ENCODE measurements at places on chromosomes 4 and X. TPM values are rescaled to one million over a fixed set of nuclear protein-coding genes. Genes with fewer than 3 reads are reported as not detected.

DNA sequence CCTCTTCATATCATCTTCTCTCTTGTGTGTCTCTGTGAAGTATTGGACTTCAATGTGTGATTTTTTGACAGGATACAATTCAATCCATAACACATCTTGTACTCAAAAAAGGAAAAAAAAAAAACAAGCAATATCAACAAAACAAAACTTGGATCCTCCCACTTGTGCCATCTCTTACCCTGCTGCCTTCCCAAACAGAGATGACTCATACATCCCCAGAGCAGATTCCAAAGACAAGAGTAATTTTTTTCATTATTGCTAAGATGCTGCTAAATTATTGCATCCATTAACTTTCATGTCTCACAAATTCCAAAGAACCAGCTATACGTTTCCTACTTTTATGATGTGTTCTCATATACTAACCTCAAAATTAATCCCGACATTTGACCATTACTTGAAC lies 479.2 kb downstream of the GBA3 start:
- H3K36me3 ChIP-seq = peaks cover 2% of the 10 kb centered on the region
- DNase-seq = no peak
- no peak overlapping the region for H3K27ac ChIP-seq
- H3K4me3 ChIP-seq = no peak overlapping the region
- H3K27me3 ChIP-seq = peaks cover 3% of the 10 kb centered on the region
- H3K4me1 ChIP-seq = no peaks in the 10 kb centered on the region

- H3K27me3 ChIP-seq = no peaks in the 10 kb centered on the region
- no peak for DNase-seq
- H3K36me3 ChIP-seq = no peaks in the 10 kb centered on the region
- H3K27ac ChIP-seq = no peak overlapping the region
Observed at GRCh38 chr4:137994853-137995252, 247.3 kb downstream of the SLC7A11 start.

DNA sequence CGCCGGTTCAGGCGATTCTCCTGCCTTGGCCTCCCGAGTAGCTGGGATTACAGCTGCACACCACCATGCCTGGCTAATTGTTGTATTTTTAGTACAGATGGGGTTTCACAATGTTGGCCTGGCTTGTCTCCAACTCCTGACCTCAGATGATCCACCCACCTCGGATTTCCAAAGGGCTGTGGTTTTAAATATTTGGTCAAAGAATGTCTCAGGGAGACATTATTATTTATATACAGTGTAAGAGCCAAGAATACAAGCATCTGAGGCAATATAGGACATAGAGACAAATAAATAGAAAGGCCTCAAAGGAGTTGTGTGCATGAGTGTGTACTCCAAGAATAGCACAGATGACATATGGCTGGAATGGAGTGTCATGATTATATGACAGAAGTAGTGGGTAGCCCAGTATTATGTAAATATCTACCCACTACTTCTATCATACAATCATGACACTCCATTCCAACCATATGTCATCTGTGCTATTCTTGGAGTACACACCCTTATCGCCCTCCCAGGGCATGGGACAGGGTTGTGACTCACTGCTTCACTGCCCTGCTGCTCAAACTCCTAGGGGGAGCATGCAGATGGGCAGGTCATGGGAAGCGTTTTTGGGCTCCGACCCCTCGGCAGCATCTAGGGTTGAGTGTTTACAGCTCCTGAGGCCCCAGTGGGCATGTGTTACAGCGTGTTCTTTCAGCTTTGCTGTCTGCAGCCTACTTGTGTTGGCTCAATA lies 1649.8 kb upstream of the PCDH10 start:
- H3K27ac ChIP-seq = no peak overlapping the region
- DNase-seq = no peak
- no peaks in the 10 kb centered on the region for H3K4me1 ChIP-seq
- H3K36me3 ChIP-seq = no peaks in the 10 kb centered on the region
- H3K4me3 ChIP-seq = no peak overlapping the region

The POU3F4 gene
- total RNA-seq = not detected

GRCh38 chr4:3873408-3874027 lies 107.3 kb downstream of the ADRA2C start:
- peaks cover 8% of the 10 kb centered on the region for H3K4me1 ChIP-seq
- DNase-seq = no peak
- no peak overlapping the region for H3K4me3 ChIP-seq
- peaks cover 2% of the 10 kb centered on the region for H3K36me3 ChIP-seq
- no peak overlapping the region for H3K27ac ChIP-seq

DNA sequence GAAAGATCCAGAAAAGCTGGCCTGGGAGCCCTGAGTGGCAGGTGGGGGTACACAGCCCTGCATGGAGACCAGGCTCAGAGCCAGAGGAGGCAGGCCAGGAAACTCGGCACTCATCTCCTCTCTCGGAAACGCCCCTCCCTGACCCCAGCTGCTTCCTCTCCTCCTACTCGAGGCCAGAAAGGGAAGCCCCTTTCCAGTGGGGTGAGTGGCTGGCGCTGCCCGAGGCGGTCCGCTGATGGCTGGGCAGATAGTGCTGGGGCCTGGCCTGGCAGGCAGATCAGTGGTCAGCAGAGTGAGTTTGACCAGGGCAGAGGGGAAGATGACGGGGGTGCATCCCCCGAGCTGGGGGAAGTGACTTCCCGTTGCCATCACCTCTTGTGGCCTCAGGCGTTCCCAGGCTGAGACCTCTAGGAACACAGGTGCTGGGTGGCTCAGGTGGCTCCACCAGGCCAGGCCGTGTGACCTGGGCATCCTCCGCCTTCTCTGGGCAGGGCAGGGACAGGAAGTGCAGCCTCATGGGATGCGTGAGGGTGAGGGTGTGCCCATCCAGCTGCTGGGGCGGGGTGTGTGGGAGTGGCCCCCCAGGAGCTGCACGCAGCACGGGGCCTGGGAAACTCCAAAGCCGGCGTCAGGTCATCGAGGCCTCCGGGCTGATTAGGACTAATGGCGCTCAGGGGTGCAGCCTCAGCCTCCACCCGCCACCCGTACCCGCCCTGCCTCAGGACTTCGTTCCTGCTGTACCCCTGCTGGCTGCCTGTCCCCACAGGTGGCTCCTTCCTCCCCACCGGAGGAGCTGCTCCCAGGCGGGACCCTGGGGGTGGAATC lies 5.7 kb downstream of the SH3BP2 start:
- peak overlapping the region; percentile 92 for H3K4me3 ChIP-seq
- peak; percentile 68 for DNase-seq
- no peaks in the 10 kb centered on the region for H3K36me3 ChIP-seq
- peak overlapping the region; percentile 63 for H3K27ac ChIP-seq
- no peaks in the 10 kb centered on the region for H3K27me3 ChIP-seq

The CT47B1 gene
- total RNA-seq = not detected

DNA sequence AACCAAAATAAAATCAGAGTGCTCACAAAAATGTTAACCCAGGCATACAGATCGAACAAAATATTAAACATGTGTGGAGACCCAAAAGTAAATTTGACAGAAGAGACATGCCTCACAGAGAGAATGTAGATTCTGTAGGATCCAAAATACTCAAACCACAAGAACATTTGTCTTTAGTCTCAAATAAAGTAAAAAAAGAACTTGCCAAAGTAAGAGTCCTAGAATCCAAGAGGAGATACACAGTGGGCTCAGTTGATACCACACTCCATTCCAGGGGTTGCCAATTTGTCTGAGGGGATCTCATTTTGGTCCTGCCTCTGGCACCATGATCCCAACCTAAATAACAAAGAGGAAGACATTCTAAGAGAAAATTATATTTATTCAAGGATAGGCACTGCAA lies 316.4 kb downstream of the GALNTL6 start:
- H3K4me3 ChIP-seq = no peak overlapping the region
- H3K4me1 ChIP-seq = no peaks in the 10 kb centered on the region
- no peak overlapping the region for H3K27ac ChIP-seq
- H3K36me3 ChIP-seq = no peaks in the 10 kb centered on the region

The HDAC8 gene
- total RNA-seq = 23.5 TPM

The PAGE1 gene
- not detected for total RNA-seq

DNA sequence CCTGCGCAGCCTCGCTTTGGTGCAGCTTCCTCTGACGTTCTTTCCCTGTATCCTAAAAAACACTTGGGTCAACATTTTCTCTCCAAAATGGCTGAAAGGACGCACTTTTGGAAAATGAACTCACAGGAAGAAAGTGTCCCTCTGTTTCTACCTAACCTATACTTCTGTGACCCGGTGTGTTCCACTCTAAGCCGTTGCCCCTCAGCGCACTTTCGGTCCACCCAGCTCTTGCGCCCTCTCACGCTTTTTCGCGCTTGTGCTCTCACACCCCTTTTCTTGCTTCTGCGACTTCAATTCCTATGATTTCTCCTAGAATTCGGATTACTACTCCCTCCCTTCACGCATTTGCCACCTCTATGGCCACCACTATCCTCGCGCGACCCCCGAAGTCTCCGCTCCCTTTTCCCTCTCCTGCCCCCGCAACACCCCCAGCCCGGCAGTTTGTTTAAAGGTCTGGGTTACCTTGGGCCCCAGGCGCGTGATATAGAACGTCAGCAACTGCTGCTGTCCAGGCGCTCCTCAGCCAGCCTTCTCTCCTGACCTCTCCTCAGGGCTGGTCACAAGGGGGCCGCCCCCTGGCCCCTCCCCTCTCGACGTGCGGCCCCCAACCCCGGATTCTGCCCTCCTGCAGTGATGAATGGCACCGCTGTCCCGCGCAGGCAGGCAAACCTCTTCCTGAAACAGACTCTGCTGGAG lies at the start of gene USP51:
Gene USP51 (minus strand): TSS at position 535 of the 696 bp plus-strand sequence. CDS start 909 bp downstream, outside the sequence.
- peak within 1 kb of the TSS; percentile 96 for H3K4me3 ChIP-seq
- peaks cover 2% of the 10 kb centered on the region for H3K36me3 ChIP-seq
- no peak for DNase-seq
- peaks cover 5% of the 10 kb centered on the region for H3K4me1 ChIP-seq
- peak within 1 kb of the TSS; percentile 88 for H3K27ac ChIP-seq

GRCh38 chr4:185534866-185535611 lies at the start of gene PDLIM3:
TSS of gene PDLIM3 (minus strand) at chr4:185535507. CDS start at chr4:185535434, 73 bp downstream.
- no peaks in the 10 kb centered on the region for H3K36me3 ChIP-seq
- H3K27ac ChIP-seq = no peak within 1 kb of the TSS
- peak; percentile 40 for DNase-seq
- H3K4me3 ChIP-seq = peak within 1 kb of the TSS; percentile 82

GRCh38 chrX:123818243-123818642 lies 41.6 kb upstream of the XIAP start:
- DNase-seq = no peak
- H3K36me3 ChIP-seq = no peaks in the 10 kb centered on the region
- H3K27ac ChIP-seq = no peak overlapping the region
- H3K4me1 ChIP-seq = no peaks in the 10 kb centered on the region
- H3K4me3 ChIP-seq = no peak overlapping the region

The NEIL3 gene
- total RNA-seq = 26.4 TPM

DNA sequence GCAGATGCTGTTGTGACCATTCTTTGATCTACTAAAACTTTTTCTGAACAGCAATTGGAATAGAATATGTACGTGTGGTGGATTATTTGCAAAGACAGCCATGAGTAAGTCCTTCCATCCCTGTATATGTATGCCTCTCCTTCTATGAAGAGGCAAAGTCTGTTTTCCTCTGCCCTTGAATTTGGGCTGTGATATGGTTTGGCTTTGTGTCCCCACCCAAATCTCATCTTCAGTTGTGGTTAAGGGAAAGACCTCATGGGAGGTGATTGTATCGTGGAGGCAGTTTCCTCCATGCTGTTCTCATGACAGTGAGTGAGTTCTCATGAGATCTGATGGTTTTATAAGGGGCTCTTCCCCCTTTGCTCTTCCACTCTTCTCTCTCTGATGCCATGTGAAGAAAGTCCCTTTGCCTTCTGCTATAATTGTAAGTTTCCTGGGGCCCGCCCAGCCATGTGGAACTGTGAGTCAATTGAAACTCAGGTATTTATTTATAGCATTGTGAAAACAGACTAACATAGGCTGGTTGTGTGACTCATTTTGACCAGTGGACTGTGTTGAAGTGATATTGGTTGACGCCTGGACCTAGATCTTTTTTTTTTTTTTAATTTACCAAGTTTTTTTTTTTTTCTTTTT lies 108.3 kb upstream of the CAMK2D start:
- peak overlapping the region; percentile 63 for H3K27ac ChIP-seq
- DNase-seq = peak; percentile 50
- H3K36me3 ChIP-seq = peaks cover 9% of the 10 kb centered on the region
- peak overlapping the region; percentile 31 for H3K4me3 ChIP-seq
- peaks cover 21% of the 10 kb centered on the region for H3K4me1 ChIP-seq
- H3K27me3 ChIP-seq = no peaks in the 10 kb centered on the region

The RHOXF1 gene
- total RNA-seq = 1.2 TPM

GRCh38 chrX:34578237-34578636 lies 78.8 kb downstream of the TMEM47 start:
- H3K36me3 ChIP-seq = no peaks in the 10 kb centered on the region
- no peak overlapping the region for H3K4me3 ChIP-seq
- no peaks in the 10 kb centered on the region for H3K27me3 ChIP-seq
- DNase-seq = no peak
- H3K27ac ChIP-seq = no peak overlapping the region

The ANXA3 gene
- total RNA-seq = 1.7 TPM

GRCh38 chr4:112063260-112063659 lies 82.0 kb upstream of the FAM241A start:
- no peak overlapping the region for H3K4me3 ChIP-seq
- H3K27ac ChIP-seq = no peak overlapping the region
- H3K27me3 ChIP-seq = peaks cover 13% of the 10 kb centered on the region
- no peak for DNase-seq
- no peaks in the 10 kb centered on the region for H3K36me3 ChIP-seq

- peaks cover 6% of the 10 kb centered on the region for H3K27me3 ChIP-seq
- no peak overlapping the region for H3K27ac ChIP-seq
- peaks cover 9% of the 10 kb centered on the region for H3K36me3 ChIP-seq
- no peak overlapping the region for H3K4me3 ChIP-seq
- H3K4me1 ChIP-seq = no peaks in the 10 kb centered on the region
Observed at GRCh38 chrX:44822601-44823000, 21.2 kb upstream of the DUSP21 start.

GRCh38 chrX:63250253-63250868 lies 100.8 kb downstream of the SPIN4 start:
- no peak overlapping the region for H3K27ac ChIP-seq
- H3K36me3 ChIP-seq = no peaks in the 10 kb centered on the region
- no peaks in the 10 kb centered on the region for H3K4me1 ChIP-seq

DNA sequence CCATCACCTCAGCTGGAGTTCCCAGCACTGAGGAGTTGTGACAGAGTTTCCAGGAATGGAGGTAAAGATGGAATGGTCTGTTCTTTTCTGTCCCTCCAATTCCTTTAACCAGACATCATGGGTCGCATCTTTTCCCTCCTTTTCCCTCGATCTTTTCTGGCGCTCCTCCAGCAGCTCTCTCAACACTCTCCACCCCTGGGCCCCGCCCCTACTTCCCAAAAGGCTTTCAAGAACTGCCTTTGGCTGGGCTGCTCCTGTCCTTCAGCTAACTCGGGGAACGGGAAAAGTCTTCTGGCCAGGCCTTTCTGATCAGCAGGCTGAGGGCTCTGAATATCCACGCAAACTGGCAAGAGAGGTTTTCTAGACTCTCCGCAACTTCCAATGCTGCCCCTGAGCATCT lies 34.0 kb downstream of the UTP14A start:
- peaks cover 7% of the 10 kb centered on the region for H3K27me3 ChIP-seq
- H3K27ac ChIP-seq = no peak overlapping the region
- no peaks in the 10 kb centered on the region for H3K36me3 ChIP-seq

- H3K4me1 ChIP-seq = peaks cover 45% of the 10 kb centered on the region
- no peak overlapping the region for H3K4me3 ChIP-seq
- DNase-seq = no peak
- peak overlapping the region; percentile 58 for H3K27ac ChIP-seq
Observed at GRCh38 chr4:38002451-38003071, 42.4 kb downstream of the PTTG2 start.

All from activated T-cell treated with anti-CD3 and anti-CD28 coated beads, Interleukin-2, amount 50 U/mL, for 72 hours (primary cell).